Gastrocnemius medialis (tissue), 4 donors: ENCODE measurements at places on chromosomes 11 and 22. TPM values are rescaled to one million over a fixed set of nuclear protein-coding genes. Genes with fewer than 3 reads are reported as not detected.
A peak's percentile ranks its signal among the peaks of the same experiment; 100 is the strongest.

Gene BTBD18
- total RNA-seq, result not detected

DNA sequence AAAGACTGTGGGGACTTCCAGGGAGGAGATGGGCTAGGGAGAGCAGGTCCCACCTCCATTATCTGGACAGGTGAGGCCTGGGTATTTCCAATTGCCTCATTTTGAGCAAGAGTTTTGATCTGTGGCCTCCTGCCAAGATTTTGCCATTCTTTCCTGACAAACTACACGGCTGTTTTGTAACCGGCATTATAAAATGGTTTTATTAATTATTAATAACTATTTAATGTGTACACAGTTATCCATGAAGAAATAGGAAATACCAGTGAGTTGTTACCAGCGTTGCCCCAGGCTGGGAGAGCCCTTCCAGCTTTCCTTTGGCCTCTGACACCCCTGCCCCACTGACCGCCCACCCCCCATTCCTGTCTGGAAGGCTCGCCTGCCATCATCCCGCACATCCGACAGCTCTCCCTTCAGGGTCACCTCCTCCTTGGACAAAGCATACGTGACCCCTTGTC, 14.9 kb upstream of the SEC14L3 start:
- H3K36me3 ChIP-seq, result no peaks in the 10 kb centered on the region
- H3K4me1 ChIP-seq, result no peaks in the 10 kb centered on the region
- DNase-seq, result no peak
- no peak overlapping the region for H3K4me3 ChIP-seq
- no peaks in the 10 kb centered on the region for H3K27me3 ChIP-seq

GRCh38 chr11:113014262-113015097, 53.3 kb downstream of the NCAM1 start:
- peak; percentile 41 for DNase-seq
- no peaks in the 10 kb centered on the region for H3K27me3 ChIP-seq
- peaks cover 18% of the 10 kb centered on the region for H3K4me1 ChIP-seq
- no peak overlapping the region for H3K27ac ChIP-seq
- no peaks in the 10 kb centered on the region for H3K36me3 ChIP-seq

Gene GNAZ
- 3.1 TPM for total RNA-seq
